ENCODE measurements at places on chromosomes 4 and X.

GRCh38 chr4:158122501-158122900 lies 50.3 kb downstream of the GASK1B start:
- DNase-seq: no peak

GRCh38 chr4:70936200-70936787 lies 34.1 kb downstream of the MOB1B start:
- no peak for DNase-seq

- no peak for DNase-seq
These were observed 5.9 kb upstream of the XPNPEP2 start for GRCh38 chrX:129732857-129733256.

GRCh38 chrX:65674204-65674893 lies 6.9 kb downstream of the MSN start:
- no peak for DNase-seq

All from neural crest cell (in vitro differentiated cells).